Hepatocyte (in vitro differentiated cells): ENCODE measurements at places on chromosomes 13 and 19. TPM values are rescaled to one million over a fixed set of nuclear protein-coding genes. Genes with fewer than 3 reads are reported as not detected.

Gene CYP2A6
- 1.1 and 1.4 TPM in 2 replicates for total RNA-seq

Gene SLC10A2
- 1.8 and 2.6 TPM in 2 replicates for total RNA-seq

Gene SLITRK6
- 22.4 and 24.6 TPM in 2 replicates for total RNA-seq

Gene KIR2DL3
- not detected in 2 replicates for total RNA-seq

Gene CCDC97
- total RNA-seq: 11.4 and 15.1 TPM in 2 replicates

- H3K27ac ChIP-seq: no peak overlapping the region
- no peak for DNase-seq
- H3K4me1 ChIP-seq: no peaks in the 10 kb centered on the region
- H3K27me3 ChIP-seq: peaks cover 28% of the 10 kb centered on the region
Measured at GRCh38 chr13:111542530-111543341, 222.3 kb downstream of the TEX29 start.

DNA sequence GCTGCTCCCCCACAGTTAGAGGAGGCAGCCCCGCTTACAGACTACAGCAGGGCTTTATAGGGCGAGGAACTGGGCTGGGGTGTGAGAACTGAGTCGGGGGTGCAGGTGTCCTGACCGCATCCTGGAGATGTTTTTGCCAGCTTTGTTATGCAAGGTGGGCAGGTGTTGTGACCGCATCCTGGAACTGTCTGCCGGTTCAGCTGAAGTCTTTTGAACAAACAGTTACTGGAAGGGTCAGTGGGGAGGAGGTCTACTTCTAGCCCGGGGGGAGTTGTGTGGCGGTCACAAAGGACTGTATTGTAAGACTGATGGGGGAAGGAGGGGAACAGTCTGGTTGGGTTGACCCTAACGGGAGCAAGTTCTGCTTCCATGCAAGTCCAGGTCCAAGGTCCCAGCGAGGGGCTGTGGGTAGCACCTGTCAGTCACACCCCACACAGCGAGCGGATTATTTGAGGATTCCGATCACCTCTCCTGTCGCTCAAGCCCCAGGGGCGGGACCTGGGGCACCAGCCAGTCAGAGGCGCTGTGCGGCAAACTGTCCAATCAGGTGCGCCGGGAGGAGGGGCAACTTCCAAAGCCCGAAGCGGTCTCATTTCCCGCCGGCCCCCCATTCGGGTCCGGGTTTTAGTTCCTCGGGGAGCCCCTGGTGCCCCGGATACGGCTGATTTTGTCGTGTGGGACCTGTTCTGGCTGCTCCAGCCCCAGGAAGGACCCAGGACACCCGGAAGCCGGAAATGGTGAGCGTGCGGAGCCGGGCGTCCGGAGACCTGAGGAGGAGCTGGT, at the start of gene ZNF101:
TSS of gene ZNF101 (plus strand) at position 610 of the 783 bp plus-strand sequence. CDS start at position 735, 125 bp downstream.
- peaks cover 11% of the 10 kb centered on the region for H3K4me1 ChIP-seq
- H3K27ac ChIP-seq: peak within 1 kb of the TSS; percentile 86
- H3K36me3 ChIP-seq: no peaks in the 10 kb centered on the region

DNA sequence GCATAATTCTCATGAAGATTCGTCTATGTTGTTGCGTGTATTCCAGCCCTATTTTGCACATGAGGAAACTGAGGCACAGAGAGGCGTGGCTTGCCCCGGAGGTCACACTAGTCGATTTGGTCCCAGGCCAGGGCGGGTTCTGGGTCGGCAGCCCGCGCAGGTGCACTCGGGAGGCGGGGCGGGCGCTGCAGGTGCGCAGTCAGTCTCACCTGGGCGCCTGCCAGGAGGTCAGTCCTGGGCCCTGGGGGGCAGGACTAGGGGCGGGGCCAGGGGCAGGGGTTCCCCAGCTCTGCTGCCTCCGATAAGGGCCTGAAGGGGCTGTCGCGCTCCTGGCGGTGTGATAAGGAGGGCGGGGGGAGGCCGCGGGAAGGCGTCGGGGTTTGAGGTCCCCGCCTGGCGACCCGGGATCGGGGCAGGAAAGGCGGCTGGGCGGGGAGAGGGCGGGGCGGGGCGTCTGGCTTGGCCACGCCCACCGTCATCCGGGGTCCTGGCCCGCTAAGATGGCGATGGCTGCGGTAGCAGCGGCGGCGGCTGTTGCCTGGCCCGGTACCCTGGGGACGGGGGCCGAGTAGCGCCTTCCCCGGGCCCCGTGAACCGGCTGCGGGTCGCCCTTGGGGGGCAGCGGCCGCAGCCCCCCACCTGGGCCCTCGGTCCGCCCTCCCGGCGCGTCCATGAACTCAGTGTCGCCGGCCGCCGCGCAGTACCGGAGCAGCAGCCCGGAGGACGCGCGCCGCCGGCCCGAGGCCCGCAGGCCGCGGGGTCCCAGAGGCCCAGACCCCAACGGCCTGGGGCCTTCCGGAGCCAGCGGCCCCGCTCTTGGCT, at the start of gene ATG4D:
TSS of gene ATG4D (plus strand) at position 485 of the 822 bp plus-strand sequence. CDS start at position 672, 187 bp downstream.
- H3K27ac ChIP-seq: peak within 1 kb of the TSS; percentile 62
- H3K36me3 ChIP-seq: no peaks in the 10 kb centered on the region
- H3K27me3 ChIP-seq: no peaks in the 10 kb centered on the region
- H3K4me1 ChIP-seq: peaks cover 9% of the 10 kb centered on the region
- peak within 1 kb of the TSS; percentile 93 for H3K4me3 ChIP-seq

DNA sequence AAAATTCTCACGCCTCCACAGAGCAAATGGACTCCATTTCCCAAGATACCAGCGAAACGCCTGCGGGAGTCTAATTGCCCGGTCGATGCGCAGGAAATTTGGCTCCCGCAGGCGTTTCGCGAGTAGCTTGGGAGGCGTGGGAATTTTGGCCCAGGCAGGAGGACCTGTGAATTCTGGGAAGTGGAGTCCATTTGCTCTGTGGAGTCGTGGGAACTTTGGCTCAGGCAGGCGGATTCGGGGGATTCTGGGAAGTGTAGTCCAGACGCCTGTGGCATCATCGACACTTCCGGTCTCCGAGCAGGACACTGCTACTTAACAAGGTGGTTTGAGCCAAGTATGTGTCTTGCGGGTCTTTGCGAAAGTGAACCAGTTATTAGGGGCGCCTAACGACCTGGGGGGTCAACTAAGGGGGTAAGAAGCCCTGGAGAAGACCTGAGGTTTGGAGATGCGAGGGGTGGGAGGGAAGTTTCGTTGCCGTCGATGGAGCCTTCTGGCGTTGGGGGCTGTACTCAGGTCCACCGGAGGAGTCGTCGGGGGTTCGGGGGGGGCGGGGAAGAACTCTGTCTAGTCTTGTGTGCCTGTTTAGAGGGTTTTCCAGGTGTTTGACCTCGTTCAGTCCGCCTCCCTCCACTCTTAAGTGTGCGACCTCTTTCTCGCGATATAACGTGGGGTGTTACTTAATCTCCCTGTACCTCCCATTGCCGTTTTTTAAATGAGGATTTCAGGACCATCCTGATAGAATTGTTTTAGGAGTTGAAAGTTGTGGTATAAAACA, at the start of gene ZNF155:
TSS of gene ZNF155 (plus strand) at position 277 of the 775 bp plus-strand sequence. CDS start 4,356 bp downstream, outside the sequence.
- peak within 1 kb of the TSS; percentile 39 for H3K27ac ChIP-seq
- H3K27me3 ChIP-seq: no peaks in the 10 kb centered on the region
- peak within 1 kb of the TSS; percentile 47 for H3K4me3 ChIP-seq

DNA sequence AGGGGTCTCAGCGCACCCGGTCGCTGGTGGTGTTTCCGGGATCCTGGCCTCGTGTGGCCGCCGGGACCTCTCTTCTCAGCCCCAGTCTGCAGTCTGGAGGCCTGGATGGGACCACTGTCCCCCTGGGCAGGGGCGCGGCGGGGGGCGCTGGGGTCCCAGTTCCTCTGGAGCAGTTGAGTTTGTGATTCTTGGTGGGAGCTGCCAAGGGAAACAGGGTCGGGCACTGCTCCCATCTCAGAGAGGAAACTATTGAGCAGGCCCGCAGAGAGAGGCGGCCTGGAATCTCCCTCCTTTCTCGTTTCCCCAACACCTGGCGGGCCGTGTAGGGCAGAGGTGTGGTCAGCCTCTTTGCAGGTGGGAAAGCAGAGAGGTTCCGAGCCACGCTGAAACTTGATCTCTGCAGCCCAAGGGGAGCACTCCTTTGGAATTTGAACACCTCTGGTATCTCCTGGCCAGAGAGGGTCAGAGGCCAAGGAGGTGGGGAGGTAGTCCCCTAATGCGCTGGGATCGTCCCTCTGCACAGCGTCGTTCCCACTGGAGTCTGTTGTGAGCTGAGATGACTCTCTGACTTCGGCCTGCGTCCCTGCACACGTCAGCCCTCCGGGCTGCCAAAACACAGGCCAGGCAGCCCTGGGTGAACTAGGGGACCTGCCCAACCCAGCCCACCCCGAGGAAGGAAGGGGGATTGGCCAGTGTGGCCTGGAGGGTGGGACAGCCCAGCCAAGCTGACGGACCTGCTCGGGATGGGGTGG, 741 bp downstream of the PLEKHF1 start:
- peak overlapping the region; percentile 52 for H3K27ac ChIP-seq
- no peaks in the 10 kb centered on the region for H3K36me3 ChIP-seq
- peak overlapping the region; percentile 60 for H3K4me3 ChIP-seq
- peak; percentile 39 for DNase-seq
- H3K27me3 ChIP-seq: no peaks in the 10 kb centered on the region
